ENCODE measurements at places on chromosomes 16 and 17.

DNA sequence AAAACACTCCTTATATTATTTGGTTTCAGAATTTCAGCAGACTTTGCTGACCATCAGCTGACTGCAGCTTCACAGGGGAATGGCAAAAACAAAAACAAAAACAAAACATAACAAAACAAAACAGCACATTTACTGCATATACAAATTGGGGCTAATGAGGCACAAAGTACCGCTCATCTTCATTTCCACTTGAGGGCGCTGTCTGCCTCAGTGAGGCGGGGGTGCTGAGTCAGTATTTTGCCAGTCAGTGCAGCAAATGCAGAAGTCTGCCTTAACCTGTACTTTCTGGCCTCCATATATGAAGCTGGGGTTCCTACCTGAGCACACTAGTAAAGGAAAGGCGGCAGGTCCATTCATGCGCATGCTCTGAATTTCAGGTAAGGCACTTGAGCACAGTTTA lies 13.5 kb upstream of the DYNLRB2 start:
- DNase-seq: peak; percentile 8

- no peak for DNase-seq
Measured at GRCh38 chr16:88967830-88968588, 9.0 kb downstream of the CBFA2T3 start.

GRCh38 chr17:4652997-4653396 lies 11.5 kb upstream of the ALOX15 start:
- DNase-seq: no peak

- no peak for DNase-seq
Measured at GRCh38 chr17:69286257-69286656, 40.7 kb downstream of the ABCA5 start.

DNA sequence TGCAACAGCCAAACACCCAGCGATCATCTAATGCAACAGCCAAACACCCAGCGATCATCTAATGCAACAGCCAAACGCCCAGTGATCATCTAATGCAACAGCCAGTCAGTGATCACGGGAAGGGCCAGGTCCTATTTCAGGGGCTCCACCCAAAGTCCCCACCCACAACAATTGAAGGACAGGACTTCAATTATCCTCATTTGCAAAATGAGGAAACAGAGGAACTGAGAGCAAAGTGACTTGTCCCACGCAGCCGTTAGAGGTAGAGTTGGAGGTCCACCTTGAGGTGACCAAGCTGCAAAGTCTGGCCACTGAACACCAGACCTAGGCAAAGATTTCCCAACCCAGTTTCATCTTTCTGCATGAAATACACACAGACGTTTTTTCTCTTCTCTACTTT lies 3.7 kb downstream of the ZG16B start:
- DNase-seq: no peak

DNA sequence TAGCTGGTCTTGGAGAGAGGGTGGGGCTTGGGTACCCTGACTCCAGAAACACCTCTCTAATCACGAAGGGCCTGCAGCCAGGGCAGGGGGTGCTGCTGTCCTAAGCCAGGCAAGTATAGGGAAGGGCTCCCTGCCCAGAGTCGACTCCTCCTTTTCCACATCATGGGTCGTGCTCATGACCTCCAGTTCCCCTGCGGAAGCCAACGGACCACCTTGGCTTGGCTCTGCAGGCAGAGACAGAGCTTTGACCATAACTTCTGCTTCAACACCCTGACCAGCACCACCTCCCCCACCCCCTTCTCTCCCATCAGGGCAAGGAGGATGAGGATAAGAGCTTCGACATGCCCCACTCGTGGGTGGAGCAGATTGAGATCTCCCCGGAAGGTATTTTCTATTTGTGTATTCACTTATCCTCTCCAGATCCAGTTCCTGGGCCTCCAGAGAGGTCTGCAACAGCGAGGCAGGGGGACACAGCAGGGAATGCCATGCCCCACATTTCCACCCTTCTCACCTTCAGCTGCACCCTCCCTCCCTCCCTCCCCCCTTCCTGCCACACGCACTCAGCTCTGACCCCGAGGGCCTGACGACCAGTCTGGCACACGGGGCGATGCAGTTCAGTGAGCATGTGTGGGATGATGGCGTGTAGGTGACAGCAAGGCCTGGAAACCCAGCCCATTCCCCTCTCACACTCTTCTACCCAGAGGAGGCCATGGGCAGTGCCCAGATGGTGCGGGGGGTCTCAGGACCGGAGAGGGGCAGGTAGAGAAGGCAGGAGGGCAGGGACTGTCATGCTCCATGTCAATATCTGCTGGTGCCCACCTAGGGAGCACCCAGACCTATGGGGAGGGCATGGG lies 14.0 kb upstream of the KATNB1 start:
- DNase-seq: no peak

DNA sequence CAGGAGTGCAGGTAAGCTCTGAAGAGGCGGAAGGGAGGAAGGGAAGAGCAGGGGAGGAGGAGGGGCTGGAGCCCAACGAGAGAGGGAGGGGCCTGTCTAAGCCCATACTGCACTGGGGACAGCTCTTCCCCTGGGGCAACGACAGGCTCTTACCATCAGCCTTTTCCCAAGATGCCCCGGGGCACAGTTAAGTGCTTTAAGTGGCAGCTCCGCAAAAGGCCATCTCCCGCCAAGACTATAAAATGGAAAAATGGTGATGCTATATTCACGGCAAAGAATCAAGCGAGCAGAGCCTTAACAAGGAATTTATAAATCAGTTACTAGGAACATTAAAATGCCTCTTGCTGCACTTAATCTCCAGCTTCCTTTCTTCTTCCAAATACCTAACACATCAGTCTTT lies 110.2 kb upstream of the NLRP1 start:
- DNase-seq: no peak

GRCh38 chr17:78132084-78132676 lies 1.6 kb downstream of the TMC8 start:
- DNase-seq: no peak

DNA sequence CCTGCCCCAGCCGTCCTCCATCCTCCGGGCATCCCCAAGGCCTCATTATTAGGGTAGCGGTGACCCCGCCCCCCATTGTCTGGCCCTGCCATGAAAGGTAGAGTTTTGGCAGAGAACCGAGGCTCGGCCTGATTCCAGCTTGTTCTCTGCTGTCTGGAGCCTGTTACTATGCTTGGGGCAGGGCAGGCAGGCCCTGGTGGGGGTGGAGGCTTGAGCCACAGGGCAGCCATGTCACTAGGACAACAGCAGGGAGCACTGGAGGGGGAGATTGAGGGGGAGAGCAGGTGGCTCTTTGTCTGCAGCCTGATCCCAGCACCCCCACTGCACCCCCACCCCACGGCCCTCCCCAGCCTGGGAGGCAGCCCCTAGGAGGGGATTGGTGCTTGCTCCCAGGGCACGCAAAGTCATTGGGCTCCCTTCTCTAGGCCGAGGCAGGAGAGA lies 15.4 kb downstream of the RHBDL3 start:
- no peak for DNase-seq

GRCh38 chr16:70730031-70730430 lies 44.2 kb upstream of the MTSS2 start:
- DNase-seq: no peak

DNA sequence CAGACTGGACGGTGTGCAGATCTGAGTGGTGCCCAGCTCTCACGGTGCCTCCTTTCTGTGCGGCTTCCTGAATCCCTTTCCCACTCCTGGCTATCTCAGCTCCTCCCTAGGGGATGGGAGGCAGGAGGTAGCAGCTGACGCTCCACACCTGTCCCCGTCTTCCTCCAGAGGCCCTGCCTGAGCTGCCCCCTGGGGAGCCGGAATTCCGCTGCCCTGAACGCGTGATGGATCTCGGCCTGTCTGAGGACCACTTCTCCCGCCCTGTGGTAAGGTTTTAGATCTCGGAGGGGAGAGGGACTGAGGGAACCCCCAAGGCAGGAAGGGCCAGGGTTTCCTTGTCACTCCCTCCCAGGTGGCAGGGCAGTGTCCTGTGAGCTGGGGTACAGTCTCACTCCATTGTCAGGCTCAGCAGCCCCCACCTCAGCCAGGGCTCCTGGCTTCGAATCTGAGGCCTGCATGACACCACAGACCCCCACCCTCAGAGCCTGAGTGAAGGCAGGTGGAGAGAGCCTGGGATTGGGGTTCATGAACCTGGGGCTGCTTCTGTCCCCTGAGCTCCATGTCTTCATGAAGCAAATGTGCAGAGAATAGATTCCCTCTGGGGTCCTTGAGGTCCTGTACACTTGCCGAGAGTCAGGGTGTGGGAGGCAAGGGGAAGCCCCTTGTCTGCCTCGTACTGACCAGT lies 6.6 kb downstream of the DEF8 start:
- no peak for DNase-seq

DNA sequence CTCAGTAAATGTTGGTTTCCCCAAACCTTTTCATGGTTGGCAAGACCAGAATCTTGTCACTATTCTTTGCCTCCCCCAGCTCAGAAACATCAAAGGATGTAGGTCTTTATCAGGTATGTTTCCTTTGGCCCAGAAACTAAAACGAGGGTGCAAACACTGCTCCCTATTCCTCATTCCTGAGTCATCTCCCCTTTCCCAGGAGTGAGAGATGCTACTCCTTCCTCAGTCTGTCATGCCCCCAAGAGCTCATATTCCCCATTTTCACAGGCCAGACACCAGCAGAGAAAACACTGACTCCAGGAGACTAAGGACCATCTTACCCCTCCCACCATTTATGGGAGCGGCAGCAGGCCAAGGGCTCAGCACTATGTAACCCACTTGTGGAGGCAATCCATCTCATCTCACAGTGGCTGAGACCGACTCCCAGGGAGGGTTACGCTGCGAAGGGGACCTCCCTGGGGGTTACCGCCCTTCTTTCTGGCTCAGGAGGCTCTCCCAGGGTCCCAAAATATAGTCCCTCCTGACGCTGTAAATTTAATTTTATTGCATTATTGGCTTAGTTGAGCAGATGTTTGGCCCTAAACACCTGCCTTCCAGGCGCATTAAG lies 1.5 kb downstream of the GEMIN4 start:
- no peak for DNase-seq

- DNase-seq: no peak
Measured at GRCh38 chr17:1810450-1811103, 19.1 kb downstream of the SMYD4 start.

- DNase-seq: no peak
Measured at GRCh38 chr17:1714427-1714979, 4.3 kb upstream of the TLCD2 start.

GRCh38 chr17:40777459-40777858 lies 4.9 kb downstream of the KRT27 start:
- no peak for DNase-seq

DNA sequence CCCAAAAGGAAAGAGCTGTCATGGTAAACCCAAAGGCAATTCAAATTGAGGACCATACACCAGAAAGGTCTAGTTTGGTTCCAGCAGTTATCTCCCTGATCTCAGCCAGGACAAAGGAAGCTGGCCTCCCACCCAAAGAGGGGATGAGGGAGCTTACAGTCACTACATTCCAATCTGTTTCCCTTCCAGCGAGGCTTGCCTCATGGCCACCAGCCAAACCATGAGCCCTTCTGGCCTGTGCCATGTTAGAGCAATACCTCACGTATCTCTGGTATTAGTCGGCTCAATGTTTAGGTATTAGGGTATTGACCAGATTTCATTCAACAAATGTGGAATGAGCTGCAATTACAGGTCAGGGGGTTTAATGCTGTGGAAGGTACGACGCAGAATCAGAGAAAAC lies 8.4 kb downstream of the NDUFAB1 start:
- DNase-seq: no peak

DNA sequence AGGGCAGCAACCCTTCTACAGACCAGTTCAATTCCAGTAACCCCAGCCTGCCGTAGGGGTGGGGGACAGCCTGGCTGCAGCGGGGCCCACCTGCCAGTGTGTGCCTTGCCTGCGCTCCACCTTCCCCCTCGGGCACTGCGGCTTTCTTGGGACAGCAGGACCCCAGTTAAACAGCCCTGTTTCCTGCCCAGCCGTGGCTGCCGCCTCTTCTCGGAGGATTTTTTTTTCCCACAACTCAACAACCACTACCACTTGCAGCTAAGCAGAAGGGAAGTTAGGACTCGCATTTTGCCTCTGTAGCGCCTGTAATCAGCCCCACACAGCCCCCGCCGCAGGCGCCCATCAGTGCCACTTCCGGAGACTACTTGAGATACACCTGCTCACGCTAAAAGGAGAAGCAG lies 76.1 kb downstream of the RAI1 start:
- DNase-seq: no peak

DNA sequence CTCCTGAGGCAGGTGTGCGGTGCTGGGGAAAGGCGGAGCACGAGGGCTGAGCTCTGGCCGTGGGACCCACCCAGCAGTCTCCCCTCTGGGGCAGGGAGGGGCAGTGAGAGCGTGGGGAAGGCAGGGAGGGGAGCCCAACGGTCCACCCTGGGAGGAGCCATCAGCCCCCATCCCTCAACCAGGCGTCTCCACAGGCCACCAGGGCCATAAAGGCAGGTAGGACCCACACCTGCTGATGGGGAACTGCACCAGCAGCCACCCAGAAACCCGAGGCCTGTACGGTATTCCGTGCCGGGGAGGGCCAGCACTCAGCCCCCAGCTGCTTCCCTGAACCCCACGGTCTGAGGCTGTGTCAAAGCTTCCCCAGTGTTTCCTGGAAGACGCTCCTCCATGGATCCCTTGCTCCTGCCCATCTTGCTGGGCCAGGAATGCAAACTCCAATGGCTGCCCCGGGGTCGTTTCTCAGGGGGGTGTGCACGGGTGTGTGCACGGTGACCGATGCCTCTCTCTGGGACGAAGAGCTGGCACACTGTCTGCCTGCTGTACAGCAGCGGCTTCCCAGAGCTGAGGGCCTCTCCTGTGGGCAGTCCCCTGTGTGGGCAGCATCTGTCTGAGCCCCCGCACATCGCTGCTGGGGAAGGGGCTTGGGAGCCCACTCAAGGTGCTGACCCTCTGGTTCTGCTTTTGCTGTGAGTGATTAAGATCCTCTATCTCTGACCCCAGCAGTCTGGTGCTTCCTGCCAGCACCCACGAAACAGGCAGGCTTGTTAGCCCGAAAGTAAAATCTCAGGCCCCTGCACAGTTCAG lies 17.2 kb upstream of the METRNL start:
- DNase-seq: no peak

DNA sequence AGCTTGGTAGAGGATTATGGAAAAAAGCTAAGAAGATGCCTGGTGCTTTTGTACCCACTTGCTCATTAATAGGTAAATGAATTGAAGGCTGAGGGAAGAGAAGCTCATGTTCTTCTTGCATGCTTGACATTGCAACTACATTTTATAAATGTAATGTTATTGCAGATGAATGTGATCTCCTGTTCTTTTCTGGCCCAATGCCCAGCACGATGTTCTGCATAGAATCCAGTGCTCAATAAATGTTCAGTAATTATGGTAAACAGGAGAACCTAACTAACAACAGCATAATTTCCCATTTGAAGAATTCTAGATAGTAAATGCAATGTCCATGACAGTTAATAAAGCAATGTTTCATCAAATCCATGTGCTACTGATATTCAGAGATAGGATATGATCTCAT lies 638.2 kb upstream of the SOX9 start:
- no peak for DNase-seq

All from activated T-helper 1 cell treated with anti-CD3 and anti-CD28 coated beads, Interleukin-2, amount 50 U/mL, for 16 hours (primary cell).